Cortex of kidney (tissue), 1 donor: ENCODE measurements at places on chromosomes 7 and 10.

DNA sequence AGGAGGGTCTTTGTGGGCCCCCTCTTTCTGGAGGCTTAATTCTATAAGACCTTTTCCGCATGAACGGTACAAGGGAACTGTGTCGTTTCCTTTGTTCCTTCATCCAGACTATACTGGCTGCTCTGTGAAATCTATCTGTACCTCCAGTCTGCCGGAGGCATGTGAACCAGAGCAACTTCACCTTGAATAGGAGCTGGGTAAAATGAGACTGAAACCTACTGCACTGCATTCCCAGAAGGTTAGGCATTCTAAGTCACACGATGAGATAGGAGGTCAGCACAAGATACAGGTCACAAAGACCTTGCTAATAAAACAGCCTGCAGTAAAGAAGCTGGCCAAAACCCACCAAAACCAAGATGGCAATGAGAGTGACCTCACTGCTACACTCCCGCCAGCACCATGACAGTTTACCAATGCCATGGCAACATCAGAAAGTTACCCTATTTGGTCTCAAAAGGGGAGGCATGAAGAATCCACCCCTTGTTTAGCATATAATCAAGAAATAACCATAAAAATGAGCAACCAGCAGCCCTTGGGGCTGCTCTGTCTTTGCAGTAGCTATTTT, 36.8 kb upstream of the INPP5F start:
- no peak for DNase-seq

DNA sequence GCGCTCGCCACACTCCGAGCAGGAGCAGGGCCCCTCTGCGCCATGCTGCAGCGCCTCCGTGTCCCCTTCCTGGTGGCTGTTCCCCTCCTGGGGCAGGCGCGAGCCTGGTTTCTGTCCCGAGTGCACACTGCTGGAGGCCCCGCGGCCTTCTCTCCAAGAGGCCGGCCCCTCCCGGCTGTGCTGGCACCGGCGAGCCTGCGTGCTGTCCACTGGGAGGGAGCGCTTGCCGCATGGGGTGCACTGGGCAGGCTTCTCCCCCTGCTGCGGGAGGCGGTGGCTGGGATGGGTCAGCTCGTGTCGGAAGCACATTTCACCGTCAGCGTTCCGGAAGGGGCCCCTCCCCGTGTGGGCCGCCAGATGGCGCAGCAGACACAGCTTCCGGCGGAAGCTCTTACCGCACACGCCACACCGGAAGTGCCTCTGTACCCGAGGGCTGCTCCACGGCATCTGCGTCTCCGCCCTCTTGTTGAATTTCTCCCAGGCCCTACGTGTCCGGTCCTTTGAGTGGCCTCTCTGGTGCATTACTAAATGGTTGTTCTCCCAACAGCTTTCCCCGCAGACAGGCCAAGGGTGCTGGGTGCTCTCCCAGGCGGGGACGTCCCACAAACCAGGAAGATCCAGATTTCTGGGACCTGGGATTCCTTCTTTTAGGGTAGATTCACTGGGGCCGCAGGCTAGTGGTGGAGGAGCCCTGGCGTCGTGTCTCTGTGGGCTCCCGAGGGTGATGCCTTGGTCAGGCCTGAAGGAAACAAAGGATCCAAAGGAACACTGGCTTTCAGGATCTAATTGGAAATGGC, 18.7 kb downstream of the ZNF786 start:
- no peak for DNase-seq

- DNase-seq: no peak
Measured at GRCh38 chr7:16615228-16615627, 30.3 kb downstream of the ANKMY2 start.

GRCh38 chr7:2460641-2461040, 15.6 kb downstream of the GRIFIN start:
- DNase-seq: no peak

- no peak for DNase-seq
Measured at GRCh38 chr7:30323006-30323355, 38.6 kb downstream of the ZNRF2 start.

DNA sequence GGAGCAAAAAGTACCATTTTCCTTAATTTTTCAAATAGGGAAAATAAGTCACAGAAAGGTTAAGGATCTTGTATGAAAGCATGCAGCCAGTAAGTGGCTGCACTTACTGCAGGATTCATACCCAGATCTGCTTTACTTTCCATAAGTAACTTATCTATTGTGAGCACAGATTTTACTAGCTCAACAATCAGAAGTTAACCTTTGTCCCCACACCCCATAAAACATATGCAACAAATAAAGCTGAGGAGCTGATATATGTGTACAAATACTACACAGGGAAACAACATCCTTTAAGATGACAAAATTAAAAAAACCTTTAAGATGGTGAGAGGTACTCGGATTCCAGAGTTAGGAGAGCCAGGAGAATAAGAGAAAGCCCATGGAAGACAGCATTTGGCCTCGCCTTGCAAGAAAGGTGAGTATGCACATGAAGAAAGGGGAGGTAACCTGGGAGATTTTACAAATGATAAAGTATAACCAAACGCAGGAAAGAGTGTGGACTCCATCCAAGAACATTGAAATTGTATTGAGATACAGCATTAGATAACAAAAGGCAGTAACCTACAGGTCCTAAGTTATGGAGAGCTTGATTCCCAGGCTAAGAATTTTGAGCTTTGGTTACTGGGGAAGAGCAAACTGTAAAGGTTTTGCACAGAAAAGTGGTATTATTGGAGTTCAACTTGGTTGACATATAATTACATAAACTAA, 87.1 kb downstream of the ITGB8 start:
- no peak for DNase-seq

- no peak for DNase-seq
Measured at GRCh38 chr10:10987111-10987510, 30.6 kb upstream of the CELF2 start.

- no peak for DNase-seq
Measured at GRCh38 chr10:71271662-71272055, 47.4 kb upstream of the SLC29A3 start.

GRCh38 chr10:101785801-101786200, 2.6 kb upstream of the NPM3 start:
- DNase-seq: no peak
